ENCODE measurements at places on chromosomes 6 and 20. TPM values are rescaled to one million over a fixed set of nuclear protein-coding genes. Genes with fewer than 3 reads are reported as not detected.

GRCh38 chr6:56793938-56794337 is 151.2 kb upstream of the DST start:
- no peaks in the 10 kb centered on the region for H3K27me3 ChIP-seq
- no peak for DNase-seq
- H3K36me3 ChIP-seq: no peaks in the 10 kb centered on the region
- no peak overlapping the region for H3K4me3 ChIP-seq

- no peaks in the 10 kb centered on the region for H3K36me3 ChIP-seq
- peak overlapping the region; percentile 29 for H3K27ac ChIP-seq
- no peaks in the 10 kb centered on the region for H3K27me3 ChIP-seq
- H3K4me3 ChIP-seq: no peak overlapping the region
Measured at GRCh38 chr6:56450882-56451739, 191.6 kb downstream of the DST start.

DNA sequence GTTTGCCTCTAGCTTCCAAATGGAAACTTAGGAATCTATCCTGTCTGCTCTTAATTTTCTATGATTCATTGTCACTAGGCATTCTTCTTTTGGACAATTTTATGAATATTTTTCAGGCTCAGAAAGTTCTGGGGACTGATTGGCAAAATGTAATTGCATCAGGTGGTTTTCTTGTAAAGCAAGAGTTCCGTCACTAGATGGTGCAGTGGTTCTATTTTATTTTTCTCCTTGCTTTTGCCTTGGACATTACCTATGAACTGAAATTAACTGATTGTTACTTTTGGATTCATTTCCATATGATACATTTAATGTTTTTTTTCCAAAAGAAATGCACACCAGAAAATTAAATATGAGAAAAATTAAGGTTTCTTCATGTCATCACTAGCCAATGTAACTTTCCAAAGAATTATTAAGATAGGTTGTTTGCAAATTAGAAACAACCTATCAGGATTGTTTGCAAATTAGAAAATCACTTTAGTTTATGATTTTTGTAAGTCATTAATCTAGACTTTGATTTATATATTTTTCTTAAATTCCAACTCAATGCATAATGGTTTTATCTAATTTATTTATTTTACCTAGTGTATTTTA is 48.0 kb downstream of the TMEM170B start:
- no peak for DNase-seq
- H3K4me3 ChIP-seq: no peak overlapping the region
- H3K27ac ChIP-seq: no peak overlapping the region
- no peaks in the 10 kb centered on the region for H3K27me3 ChIP-seq

- no peak overlapping the region for H3K27ac ChIP-seq
- peaks cover 15% of the 10 kb centered on the region for H3K36me3 ChIP-seq
- H3K27me3 ChIP-seq: no peaks in the 10 kb centered on the region
- no peak for DNase-seq
Measured at GRCh38 chr20:38414769-38415450, 20.2 kb downstream of the SNHG17 start.

GRCh38 chr6:31645325-31645724 is 7.1 kb downstream of the BAG6 start:
- DNase-seq: no peak
- no peaks in the 10 kb centered on the region for H3K27me3 ChIP-seq
- no peaks in the 10 kb centered on the region for H3K4me1 ChIP-seq
- no peak overlapping the region for H3K4me3 ChIP-seq

DNA sequence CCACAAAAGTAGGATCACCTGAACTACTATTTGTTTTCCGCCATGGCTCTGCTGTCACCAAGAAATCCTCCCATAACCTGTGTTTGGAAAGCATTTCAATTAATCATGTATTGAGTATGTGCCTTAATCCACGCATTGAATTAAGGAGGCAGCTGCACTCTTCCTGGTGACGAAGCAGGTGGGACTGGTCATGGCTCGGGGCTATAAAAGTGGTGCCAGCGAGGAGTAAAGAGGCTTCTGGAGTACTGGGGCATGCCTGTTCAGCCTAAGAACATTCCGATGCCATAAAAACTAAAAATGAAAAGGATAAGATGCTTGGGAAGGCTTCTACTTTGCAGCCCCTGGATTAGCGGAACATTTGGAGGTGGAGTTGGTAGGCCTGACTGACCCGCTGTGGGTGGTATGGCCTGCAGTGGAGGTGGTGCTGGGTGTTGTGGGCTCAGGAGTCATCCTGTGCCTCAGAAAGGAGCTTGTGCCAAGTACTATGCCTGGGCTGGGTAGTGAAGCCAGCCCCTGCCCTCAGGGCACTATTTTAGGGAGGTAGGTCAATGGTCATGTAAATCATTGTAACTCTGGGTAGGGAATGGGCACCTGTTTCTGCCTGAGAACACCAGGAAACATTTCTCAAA is 110.5 kb downstream of the B3GAT2 start:
- no peak for DNase-seq
- no peaks in the 10 kb centered on the region for H3K27me3 ChIP-seq
- H3K4me3 ChIP-seq: no peak overlapping the region
- H3K36me3 ChIP-seq: no peaks in the 10 kb centered on the region
- H3K4me1 ChIP-seq: no peaks in the 10 kb centered on the region

DNA sequence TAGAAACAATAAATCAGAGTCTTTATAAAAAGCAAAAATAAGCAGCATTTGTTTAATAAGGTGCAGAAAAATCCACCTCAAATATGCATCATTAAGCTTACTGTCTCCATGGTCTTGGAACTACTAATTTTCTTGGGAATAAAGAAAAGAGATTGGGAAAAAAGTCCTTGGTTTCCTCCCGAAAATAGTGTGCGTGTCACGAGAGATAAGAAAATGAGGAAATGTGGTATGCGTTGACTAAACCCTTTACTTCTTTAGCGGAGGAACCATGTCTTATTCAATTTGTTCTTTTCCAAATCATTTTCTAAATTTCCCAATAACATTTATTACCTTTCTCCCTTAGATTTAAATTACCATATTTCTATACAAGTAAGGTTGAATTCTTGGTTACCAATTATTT is 54.1 kb upstream of the HBS1L start:
- no peaks in the 10 kb centered on the region for H3K36me3 ChIP-seq
- no peak overlapping the region for H3K27ac ChIP-seq
- no peaks in the 10 kb centered on the region for H3K27me3 ChIP-seq
- no peak overlapping the region for H3K4me3 ChIP-seq
- H3K4me1 ChIP-seq: no peaks in the 10 kb centered on the region

DNA sequence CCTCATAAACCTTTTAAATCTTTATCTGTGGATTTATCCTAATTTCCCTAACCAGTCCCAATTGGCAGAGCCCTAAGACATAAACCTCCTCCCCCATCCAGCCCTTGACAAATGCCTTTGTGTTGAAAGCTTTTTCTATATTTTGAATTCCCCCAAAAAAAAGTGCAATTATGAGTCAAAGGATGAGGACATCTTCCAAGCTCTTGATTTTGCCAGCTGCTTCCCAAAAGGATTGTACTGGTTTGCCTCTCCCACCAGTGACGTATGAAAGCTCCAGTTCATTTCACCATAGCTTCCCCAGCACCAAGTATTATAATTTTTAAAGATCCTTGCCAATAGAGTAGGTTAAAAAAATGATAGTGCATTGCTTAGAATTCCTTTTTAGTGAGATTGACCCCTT is 38.9 kb downstream of the SIRPA start:
- no peak overlapping the region for H3K27ac ChIP-seq
- H3K4me1 ChIP-seq: peaks cover 22% of the 10 kb centered on the region
- H3K4me3 ChIP-seq: no peak overlapping the region
- DNase-seq: no peak

GRCh38 chr6:24233813-24234442 is 107.9 kb downstream of the NRSN1 start:
- no peaks in the 10 kb centered on the region for H3K36me3 ChIP-seq
- no peaks in the 10 kb centered on the region for H3K4me1 ChIP-seq
- H3K27ac ChIP-seq: no peak overlapping the region
- no peaks in the 10 kb centered on the region for H3K27me3 ChIP-seq
- no peak for DNase-seq
- H3K4me3 ChIP-seq: no peak overlapping the region

- DNase-seq: no peak
- H3K27me3 ChIP-seq: no peaks in the 10 kb centered on the region
- no peak overlapping the region for H3K4me3 ChIP-seq
Measured at GRCh38 chr6:134614606-134615485, 296.9 kb upstream of the SGK1 start.

- no peaks in the 10 kb centered on the region for H3K4me1 ChIP-seq
- H3K4me3 ChIP-seq: no peak overlapping the region
- H3K27me3 ChIP-seq: no peaks in the 10 kb centered on the region
- DNase-seq: no peak
- no peak overlapping the region for H3K27ac ChIP-seq
Measured at GRCh38 chr6:109308018-109308492, 74.2 kb downstream of the CD164 start.

DNA sequence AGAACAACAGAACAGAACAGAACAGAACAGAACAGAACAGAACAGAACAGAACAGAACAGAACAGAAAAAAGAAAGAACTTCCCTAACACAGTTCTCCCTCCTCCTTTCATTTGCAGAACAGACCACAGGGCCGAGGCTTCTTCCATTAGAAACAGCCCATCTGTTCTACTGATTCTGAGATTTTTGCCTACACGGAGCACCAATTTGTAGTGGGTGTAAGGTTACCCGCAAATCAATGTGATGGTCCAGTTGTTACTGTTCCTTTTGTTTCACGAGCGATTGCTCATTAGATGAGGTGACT is 734 bp upstream of the OGFRL1 start:
- H3K4me1 ChIP-seq: peaks cover 14% of the 10 kb centered on the region
- H3K27me3 ChIP-seq: no peaks in the 10 kb centered on the region
- no peaks in the 10 kb centered on the region for H3K36me3 ChIP-seq
- H3K4me3 ChIP-seq: peak overlapping the region; percentile 94

- no peak overlapping the region for H3K27ac ChIP-seq
- H3K4me1 ChIP-seq: no peaks in the 10 kb centered on the region
- peaks cover 35% of the 10 kb centered on the region for H3K27me3 ChIP-seq
- H3K36me3 ChIP-seq: no peaks in the 10 kb centered on the region
Measured at GRCh38 chr20:38583306-38583705, 2.3 kb downstream of the ADIG start.

DNA sequence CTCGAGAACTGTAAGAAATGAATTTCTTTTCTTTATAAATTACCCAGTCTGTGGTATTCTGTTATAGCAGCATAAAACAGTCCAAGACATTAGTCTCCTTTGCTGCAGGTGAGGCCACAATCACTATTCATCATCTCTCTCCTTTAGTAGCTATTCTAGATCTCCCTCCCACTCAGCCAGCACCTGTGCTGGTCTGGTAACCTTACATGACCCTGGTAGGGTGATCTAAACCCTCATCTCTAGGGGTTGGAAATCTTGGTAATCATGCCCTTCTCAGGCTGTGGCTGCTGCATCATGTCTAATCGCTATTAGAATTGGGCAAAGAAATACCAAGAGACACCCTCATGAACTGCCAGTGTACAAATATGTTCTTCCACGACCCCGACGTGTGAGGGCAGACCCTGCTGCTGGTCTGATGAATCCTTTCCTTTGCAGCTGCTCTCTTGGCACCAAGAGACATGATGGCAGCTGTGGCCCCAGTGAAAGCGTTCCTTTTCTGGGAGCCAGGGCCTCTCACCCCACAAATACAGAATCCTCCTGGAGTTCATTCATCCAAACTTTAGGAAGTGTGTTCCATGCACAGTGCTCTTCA is 23.0 kb upstream of the IGF2R start:
- no peak overlapping the region for H3K27ac ChIP-seq
- H3K27me3 ChIP-seq: no peaks in the 10 kb centered on the region
- H3K36me3 ChIP-seq: no peaks in the 10 kb centered on the region

DNA sequence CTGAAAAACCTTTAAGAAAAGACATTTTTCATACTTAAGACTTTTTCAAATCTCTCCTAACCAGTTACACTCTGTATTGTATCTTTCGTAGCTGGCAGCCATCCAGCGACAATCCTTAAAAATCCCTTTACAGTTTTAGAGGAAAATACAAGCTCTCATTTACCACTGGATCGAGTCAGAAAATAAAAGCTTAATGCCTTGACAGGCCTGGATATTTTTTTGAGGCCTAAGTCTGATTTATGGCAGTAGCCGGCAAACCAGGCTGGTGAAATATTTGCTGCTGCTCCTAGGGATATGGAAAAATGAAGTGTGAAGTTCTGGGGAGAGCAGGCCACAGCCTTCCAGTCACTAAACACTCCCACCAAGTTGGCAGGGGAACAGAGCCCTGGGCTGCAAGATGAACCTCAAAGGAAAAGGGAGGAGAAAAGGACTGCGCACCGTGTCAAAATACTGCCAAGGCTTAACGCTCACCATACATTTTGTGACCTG is 213.0 kb upstream of the SUPT3H start:
- peak overlapping the region; percentile 68 for H3K27ac ChIP-seq
- peaks cover 25% of the 10 kb centered on the region for H3K4me1 ChIP-seq
- H3K36me3 ChIP-seq: no peaks in the 10 kb centered on the region
- no peaks in the 10 kb centered on the region for H3K27me3 ChIP-seq
- H3K4me3 ChIP-seq: no peak overlapping the region

DNA sequence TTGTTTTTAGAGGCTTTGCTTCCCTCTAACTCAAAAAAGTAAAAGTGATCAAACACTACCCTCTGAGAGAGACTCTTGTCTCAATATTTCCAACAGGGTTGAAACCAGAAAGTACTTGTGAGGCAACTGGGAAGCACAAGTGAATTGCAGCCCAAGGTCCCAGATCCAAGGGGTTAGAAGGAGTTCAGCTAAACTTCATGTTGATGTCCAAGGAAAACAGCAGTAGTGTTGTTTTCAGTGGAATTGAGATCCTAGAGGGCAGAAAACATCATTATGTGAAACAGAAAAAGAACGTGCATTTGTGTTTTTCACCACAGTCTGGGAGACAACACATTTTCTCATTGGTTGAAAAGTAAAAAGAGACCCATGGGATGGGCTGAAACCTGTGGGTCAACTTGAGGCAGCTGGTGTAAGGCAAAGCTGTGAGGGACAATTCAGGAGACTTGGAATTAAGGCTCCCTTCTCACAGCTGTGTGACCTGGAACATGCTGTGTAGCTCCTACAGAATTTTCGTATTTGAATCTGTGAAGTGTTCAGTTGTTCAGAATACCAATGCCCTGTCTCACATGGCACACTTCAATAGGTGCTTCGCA is 508.3 kb downstream of the BMP2 start:
- no peak overlapping the region for H3K4me3 ChIP-seq
- no peak overlapping the region for H3K27ac ChIP-seq
- no peaks in the 10 kb centered on the region for H3K27me3 ChIP-seq
- H3K36me3 ChIP-seq: no peaks in the 10 kb centered on the region

DNA sequence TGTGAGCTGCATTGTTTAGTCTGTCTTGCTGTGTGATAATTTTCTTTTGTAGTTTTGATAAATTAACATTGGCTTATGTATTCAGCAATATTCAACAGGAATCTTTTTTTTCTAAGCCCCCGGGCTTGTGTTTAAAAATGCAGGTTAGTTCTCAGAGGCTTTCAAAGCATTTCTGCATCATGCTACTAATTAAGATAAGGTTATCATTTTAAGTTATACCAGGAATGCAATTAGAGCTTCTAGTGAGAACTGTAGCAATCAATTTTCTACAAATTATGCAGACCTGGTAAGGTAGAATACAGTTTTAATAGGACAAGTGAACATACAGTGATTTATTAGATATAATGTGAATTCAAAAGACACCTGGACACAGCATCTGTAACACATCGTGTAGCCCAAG is 179.2 kb downstream of the PRL start:
- H3K4me3 ChIP-seq: no peak overlapping the region
- DNase-seq: no peak
- H3K27me3 ChIP-seq: no peaks in the 10 kb centered on the region
- no peak overlapping the region for H3K27ac ChIP-seq
- peaks cover 14% of the 10 kb centered on the region for H3K4me1 ChIP-seq
- no peaks in the 10 kb centered on the region for H3K36me3 ChIP-seq

Gene DZANK1
- 0.92 TPM for total RNA-seq

Gene LIME1
- 22.3 TPM for total RNA-seq

Gene BMP6
- 0.72 TPM for total RNA-seq

Gene RIMS4
- 1.7 TPM for total RNA-seq

Gene DUSP15
- total RNA-seq: 0.38 TPM

Gene WFDC6
- total RNA-seq: not detected

Gene TPBG
- 41.9 TPM for total RNA-seq

Gene OPN5
- total RNA-seq: not detected

Gene C20orf144
- total RNA-seq: not detected

Gene GNRH2
- not detected for total RNA-seq

Gene CLVS2
- total RNA-seq: under 0.01 TPM

Gene OR2H2
- total RNA-seq: not detected

All from esophagus squamous epithelium (tissue), 5 donors.